Left kidney (tissue), 8 donors: ENCODE measurements at places on chromosomes 13 and 19.

GRCh38 chr13:72696579-72696978 lies 30.9 kb downstream of the MZT1 start:
- DNase-seq, result no peak

DNA sequence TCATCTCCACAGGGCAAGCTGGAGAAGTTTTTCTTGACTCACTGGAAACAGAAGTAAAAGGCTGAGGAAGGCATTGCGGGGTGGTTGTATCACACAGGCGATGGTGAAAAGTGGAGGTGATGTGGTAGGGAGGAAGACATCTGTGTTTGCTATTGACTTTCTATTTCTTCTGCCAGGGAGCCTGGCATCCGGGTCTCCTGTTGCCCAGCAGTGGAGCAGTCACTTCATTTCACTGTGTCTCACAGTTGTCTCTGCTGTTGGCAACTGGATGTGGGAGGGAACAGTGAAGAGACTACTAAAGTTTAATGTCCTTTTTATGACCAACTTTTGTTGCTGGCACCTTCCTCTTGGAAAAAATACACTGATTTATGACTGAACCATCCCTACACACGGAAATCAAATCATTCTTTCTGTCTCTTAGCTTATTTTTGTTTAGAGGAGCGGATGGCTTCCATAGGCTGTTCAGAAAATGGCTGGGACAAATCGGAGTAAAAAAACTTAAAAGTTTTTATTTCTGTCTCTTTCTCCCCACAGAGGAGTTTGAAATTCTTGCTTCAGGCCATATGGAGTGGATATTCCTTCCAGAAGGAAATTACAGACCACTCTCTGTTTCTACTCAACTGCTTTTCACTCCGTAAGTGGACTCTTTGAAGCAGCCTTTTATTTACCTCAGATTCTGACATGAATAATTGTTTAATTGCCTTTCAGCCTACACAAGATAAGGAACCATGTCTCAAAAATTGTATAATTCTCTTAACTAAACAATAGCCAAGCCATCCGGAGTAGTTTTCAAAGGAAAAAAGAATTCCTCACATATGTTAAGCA lies 23.8 kb upstream of the MEDAG start:
- DNase-seq, result no peak

- DNase-seq, result no peak
Observed at GRCh38 chr13:88303605-88304004, 632.4 kb downstream of the SLITRK5 start.

GRCh38 chr13:24618011-24618955 lies 61.9 kb upstream of the ATP12A start:
- DNase-seq, result no peak

DNA sequence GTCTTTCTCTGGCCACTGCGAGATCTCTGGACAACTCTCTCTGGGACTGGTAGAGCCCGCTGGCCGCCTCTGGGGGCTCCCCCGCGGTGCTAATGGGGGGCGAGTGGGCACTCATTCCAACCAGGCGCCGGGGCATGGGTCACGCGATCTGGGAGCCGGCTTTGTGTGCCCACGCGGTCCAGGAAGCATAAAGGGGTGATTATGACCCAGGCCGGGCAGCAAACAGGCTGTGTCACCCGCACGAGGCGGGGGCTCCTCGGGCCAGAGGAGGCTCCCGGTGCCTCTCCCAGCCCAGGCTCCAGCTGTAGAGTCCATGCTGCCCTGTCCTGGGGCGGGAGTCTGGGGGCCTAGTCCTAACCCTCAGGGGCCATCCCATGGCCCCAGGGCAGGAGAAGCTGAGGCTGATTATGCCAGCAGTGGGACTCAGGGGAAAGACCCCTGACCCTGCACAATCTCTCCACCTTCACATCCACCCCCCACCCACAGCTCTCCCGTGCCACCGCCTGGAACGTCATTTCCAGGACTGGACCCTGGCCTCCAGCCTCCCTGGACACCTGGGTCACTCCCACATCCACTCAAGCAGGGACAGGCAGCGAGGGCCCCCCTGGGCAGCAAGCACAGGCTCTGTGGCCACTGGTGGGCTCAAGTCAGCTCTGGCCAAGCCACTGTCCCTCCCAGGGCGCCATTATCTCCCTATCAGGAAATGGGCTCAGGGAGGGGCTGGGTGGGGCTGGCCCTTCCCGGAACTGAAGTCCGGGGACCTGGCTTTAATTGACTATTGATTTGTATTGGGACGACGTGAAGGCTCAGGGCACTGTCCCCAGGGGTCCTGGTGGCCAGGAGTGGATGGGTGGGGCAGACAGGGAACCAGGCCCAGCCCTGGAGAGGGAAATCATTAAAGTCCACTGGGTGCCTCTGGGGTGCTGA lies 50.0 kb downstream of the PTPRS start:
- DNase-seq, result no peak

GRCh38 chr13:24068472-24068871 lies 92.0 kb upstream of the SPATA13 start:
- DNase-seq, result no peak

DNA sequence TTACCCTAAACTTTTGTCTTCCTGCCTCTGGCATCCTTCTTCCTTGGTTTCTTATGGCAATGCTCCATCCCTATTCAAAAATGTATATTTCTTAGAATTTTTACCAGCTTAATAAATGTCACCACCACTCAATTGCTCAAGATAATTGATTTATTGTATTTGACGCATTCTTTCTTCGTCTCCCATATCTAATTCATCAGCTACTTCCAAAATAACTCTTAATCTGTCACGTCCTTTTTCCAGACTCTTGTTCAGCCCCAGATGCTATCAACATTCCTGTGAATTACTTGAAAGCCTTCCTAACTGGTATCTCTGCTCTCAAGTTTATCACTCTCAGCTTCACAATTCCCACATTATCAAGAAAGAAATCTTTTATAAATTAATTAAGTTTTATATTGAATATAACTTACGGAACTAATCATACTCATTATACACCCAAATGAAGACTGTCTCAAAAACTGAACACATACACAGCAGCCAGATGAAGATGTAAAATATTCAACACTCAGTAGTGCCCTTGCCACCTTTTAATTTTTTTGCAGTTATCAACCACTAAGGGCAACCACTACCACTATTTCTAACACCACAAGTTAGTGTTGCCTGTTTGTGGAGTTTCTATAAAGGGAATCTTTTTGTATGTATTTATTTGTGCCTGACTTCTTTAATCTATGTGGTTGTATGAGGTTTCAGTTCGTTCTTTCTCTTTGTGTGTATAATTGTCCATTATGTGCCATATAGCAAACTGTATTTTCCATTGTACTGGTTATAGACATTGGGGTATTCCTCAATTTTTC lies 2295.4 kb downstream of the PCDH9 start:
- no peak for DNase-seq

DNA sequence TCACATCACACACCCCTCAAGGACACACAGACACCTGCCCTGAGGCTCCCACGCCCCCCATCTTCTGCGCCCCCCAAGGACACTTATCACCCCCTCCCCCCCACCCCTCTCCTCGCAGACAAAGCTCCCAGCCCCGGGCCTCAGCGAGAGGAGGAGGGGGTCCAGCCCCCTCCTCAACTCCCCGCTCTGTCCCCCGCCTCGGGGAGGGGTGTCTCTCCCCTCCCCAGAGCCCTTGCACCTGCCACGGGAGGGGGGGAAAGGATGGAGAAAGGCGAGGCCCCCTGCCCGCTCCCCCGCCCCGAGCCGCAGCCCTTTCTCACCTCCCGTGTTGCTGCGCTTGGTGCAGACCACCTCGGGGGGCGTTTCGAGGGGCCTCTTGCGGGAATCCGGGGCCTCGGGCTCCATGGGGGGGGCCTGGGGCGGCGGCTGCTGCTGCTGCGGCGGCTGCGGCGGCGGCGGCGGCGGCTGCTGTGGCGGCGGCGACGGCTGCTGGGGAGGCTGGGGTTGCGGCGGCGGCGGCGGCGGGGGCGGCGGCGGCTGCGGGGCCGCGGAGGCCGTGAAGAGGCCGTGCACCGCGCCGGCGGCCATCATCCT lies 621 bp downstream of the NOVA2 start:
- DNase-seq, result no peak

- DNase-seq, result no peak
Observed at GRCh38 chr19:5894704-5895349, 8.8 kb downstream of the NDUFA11 start.

DNA sequence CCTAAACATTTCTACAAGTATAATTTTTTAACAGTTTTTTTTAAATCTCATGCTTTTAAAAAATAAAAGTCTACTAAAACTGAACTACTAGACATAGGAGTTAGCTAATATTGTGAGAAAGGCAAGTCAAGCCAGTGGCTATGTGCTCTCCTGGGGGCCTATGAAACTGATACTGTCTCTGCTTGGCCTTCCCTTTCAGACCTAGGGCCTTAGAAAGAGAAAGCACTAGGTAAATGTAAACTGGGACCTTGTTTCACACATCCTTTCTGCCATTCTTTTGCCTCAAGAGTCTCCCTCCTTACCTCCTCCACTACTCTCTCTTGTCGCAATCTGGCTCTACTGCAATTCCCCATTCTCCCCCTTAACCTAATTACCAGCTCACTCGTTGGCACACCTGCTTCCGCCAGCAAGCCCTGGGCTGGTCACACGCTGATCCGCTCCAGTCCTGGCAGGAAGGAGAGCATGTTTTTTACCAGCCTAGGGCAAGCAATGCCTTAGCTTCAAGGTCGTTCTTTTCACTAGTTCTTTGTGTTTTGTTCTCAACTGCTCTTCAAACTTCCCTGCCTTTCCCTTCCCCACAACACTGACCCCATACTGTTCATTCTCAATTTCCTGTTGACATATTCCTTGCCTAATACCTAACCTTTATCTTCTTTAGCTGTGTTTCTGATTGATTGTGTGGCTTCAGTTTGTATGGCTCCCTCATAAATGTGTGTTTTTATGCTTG lies 23.1 kb downstream of the TBC1D4 start:
- DNase-seq, result no peak

DNA sequence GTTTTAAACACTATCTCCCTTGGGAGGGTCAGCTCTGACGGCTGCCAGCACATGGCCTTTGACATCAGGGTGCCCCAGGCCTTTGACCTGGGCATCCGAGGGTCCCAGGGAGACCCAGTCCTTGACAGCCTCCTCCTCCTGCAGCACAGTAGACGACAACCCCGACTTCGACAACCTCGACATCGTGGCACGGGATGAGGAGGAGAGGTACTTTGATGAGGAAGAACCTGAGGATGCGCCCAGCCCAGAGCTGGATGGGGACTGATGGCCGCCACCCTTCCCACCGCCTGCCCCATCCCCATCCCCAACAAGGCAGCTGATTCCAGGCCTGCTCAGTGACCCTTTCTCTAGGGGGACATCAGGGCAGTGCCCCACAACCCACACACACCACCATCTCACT lies 12.5 kb downstream of the CCDC97 start:
- no peak for DNase-seq

- DNase-seq, result no peak
Observed at GRCh38 chr19:50380137-50380536, 3.9 kb downstream of the NR1H2 start.

DNA sequence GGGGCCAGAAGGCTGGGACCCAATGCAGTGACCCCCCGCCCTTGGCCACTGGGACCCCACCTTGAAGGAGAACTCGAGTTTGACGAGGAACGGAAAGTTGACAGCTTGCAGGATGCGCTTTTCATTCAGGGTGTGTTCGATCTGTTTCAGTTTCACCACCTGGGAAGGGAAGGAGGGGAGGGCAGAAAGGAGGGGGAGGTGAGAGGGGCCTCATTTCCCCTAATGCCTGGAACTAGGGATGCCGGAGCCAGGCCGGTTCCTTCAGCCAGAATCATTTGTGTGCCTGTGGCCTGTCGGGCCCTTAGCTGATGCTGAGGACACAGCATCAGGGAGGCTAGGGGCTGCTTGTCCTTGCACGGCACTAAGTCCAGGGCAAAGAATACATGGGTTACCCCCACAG lies 12.2 kb upstream of the SAMD1 start:
- no peak for DNase-seq

DNA sequence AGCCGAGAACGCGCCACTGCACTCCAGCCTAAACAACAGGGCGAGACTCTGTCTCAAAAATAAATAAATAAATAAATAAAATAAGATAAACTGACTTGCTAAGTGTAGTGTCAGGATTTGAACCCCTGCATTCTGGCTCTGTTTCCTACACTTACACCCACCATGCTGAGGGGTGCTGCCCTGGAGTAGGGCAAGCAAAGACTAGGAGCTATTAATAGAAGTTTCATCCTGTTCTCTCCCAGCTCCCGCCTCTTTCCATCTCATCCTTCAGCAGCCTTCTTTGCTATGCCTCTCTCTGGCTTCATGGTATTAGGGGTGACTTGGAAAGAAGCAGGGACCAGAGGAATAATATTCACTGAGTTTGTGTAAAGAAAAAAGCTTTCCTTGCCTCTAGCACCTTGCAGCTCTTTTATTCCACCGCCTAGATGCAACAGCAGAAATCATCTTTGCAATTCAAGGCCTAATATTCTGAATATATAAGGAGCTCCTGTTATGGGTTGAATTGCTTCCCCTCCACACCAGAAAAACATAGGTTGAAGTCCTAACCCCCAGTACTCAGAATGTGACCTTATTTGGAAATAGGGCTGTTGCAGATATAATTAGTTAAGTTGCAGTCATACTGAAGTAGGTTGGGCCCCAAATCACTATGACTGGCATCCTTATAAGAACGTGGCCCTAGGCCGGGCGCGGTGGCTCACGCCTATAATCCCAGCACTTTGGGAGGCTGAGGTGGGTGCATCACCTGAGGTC lies 8.7 kb upstream of the PLAUR start:
- no peak for DNase-seq

DNA sequence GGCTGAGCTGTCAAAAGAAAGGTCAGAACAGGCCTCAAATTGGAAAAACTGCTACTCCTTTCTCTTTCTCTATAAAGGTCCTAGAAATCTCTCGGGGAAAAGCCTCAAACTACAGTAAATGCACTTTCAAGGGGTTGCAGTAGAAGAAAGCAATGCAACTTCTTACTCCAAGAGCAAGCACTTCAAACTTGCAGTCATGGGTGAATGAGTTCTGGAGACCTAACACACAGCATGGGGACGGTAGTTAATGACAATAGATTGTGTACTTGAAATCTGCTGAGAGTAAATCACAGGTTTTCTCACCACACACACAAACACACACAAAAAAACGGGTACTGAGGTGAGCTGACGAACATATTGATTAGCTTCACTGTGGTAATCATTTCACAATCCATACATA lies 11.8 kb downstream of the TUBGCP3 start:
- no peak for DNase-seq

DNA sequence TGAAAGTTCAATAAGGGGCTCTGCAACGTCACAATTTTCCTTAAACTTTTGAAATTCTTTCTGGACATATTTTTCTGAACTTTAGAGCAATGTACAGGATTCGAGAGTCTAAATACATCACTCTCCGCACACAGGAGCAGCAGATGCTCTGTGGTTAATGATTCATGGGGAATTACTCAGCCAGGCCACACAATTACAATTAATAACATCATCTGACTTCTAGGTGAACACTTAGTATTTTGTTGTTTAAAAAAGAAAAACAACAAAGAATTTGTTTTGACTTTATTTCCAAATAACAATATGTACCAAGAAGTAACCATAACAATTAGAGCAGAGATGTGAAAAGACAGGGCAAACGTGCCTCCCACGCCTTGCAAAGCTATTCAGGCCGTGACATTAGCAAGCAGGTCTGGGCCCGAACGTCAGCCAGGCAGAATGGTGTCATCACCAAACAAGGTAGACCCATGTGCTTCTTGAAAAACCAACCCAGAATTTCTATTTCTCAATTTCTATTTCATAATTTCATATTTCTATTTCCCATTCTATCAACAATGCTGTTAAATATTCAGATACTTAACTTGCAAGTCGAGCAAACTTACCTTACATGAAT lies 236.3 kb downstream of the COL4A1 start:
- no peak for DNase-seq
